ENCODE measurements at places on chromosomes 13 and 19.
A peak's percentile ranks its signal among the peaks of the same experiment; 100 is the strongest.

GRCh38 chr13:32474999-32475792, 47.3 kb upstream of the N4BP2L1 start:
- no peak for DNase-seq

DNA sequence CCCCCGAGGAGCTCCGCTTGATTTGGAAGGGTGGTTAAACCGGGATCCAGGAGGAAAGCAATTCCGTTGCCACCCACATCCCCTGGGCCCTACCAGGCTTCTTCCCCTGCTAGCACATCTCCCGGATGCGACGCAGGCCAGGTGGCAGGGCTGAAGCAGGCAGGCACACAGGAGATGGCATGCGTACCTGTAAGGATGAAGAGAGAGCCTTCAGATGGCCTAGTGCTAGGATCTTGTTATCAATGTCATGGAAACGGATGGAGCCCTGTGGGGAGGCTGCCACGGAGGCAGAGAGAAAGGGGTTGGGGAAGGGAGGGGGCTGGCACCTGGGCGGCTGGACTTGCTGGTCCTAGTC, 8.5 kb upstream of the SOX1 start:
- DNase-seq = no peak

DNA sequence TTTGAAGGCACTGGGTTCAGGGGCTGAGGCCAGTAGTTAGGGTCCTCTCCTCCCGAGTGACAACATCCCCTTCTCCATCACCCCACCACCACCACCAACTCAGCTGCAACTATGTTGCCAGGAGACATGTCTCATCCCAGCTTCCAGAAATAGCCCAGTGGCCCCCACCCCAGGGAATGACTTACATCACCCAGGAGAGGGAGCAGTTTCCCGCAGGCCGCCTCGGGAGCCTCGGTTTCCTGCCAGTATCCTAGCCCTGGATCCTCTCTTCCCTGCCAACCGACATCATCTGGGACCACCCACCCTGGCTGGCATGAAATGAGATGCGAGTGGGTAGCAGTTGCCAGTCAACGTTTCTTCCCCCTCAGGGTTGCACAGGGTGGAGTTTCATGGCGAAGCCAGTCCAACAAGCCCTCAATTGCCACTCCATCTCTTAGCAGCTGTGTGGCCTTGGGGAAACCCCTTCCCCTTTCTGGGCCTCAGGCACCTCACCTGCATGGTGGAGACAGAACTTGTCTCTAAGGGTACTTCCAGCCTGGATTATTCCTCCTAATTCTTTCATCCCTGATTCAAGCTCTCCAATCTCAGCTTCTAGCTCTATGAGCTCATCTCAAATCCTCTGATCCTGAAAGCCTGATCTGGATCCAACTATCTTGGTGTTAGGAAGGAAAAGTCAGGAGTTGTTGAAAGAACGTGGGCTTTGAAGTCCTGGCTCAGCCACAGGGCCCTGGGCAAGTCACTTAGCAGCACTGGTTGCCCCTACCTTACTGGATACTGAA, 3.9 kb upstream of the GSK3A start:
- DNase-seq = peak; percentile 73

DNA sequence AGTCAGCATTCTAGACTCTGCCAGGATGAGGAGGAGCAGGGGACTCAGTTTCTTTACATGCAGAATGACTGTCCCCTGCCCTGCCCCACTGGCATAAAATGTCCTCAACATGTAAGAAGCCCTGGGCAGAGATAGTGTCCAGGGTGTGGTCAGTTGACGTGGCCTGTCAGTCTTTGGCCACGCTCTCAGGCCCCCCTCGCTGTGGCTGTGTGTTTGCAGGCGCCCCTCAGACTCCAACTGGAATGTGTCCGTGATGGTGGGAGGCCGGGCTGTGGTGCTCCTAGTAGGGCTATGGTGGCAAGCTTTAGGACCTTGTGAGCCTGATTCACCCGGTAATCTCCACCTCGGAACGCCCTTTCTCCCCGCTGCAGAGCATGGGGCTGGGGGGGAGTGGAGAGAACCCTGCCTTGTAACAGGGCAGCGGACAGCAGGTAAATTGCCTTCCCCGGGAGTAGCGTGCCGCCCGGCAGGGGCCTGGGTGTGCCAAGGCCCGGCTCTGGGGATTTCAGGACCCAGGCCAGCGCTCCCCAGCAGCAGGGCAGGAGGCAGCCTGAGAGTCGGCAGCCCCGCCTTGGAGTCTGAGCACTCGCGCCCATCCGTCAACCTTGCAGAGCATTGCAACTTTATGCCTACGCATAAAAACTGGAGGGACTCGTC, 62.3 kb downstream of the CHST8 start:
- DNase-seq = peak; percentile 59

DNA sequence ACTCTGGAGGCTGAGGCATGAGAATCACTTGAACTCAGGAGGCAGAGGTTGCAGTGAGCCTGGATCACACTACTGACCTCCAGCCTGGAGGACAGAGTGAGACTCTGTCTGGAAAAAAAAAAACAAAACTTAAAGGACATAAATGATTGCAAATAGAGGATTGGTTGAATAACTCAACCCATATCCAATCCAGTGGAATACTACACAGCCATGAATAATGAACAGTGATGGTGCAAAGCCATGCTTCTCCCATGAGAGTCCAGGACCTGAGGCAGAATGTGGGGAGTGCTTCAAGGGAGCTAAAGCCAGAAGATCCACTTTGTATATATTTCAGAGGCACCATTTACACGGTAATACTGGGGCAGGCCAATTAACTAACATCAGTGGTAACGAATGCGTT, 2.2 kb upstream of the CEACAM18 start:
- DNase-seq = no peak

GRCh38 chr19:3844596-3844995, 24.2 kb downstream of the ZFR2 start:
- DNase-seq = no peak

DNA sequence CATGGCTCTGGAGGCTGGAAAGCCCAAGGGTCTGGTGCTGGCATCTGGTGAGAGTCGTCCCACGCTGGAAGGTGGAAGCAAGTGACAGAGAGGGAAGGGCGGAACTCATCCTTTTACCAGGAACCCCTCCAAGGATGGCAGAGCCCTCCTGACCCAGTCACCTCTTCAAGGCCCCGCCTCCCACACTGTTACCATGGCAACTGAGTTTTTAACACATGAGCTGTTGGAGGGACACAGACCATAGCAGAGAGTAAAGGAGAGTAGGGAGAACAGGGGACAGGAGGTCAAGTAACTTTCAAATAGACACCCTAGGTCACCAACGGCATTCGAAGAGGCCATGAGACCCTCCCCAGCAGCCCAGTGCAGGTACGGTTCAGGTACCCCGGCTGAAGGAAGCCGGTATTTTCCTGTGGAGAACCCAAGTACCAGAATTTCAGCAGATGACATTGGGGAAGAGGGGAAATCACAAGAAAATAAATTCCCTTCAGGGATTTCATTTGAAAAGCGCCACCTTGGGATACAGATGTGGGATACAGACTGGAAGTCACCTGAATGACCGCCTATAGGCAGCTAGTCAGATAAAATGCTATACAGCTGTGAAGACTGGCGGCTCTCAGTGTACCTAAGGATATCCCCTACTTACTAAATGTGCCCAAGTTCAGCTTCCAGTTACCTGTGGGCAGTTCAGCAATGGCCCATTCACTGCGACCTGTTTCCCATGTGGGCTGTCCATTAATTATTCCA, 8.0 kb downstream of the IL17D start:
- peak; percentile 11 for DNase-seq

DNA sequence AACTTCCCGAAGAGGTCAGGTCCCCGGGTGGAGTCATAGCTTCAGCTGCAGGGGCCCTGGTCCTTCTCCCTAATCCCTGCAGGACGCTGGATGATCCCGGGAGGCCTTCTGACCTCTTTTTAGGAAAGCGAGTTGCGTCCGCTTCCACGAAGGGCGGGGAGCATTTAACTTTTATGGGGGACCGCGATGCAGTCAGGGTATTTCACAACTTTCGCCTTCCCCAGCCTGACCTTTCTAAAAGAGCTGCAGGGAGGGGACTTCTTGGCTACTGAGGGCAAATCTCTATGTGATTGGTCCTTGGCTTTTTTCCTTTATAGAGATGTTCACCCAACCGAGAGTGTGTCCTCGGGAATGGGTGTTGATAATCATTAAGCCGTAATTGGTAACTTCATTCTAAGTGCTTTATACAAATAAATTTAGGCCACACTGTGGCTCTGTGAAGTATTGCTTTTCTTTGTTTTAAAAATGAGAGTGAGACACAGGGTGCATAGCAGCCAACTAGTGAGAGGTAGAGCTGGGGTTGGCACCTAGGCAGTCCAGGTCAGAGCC, 778 bp downstream of the ZNF230 start:
- peak; percentile 10 for DNase-seq

DNA sequence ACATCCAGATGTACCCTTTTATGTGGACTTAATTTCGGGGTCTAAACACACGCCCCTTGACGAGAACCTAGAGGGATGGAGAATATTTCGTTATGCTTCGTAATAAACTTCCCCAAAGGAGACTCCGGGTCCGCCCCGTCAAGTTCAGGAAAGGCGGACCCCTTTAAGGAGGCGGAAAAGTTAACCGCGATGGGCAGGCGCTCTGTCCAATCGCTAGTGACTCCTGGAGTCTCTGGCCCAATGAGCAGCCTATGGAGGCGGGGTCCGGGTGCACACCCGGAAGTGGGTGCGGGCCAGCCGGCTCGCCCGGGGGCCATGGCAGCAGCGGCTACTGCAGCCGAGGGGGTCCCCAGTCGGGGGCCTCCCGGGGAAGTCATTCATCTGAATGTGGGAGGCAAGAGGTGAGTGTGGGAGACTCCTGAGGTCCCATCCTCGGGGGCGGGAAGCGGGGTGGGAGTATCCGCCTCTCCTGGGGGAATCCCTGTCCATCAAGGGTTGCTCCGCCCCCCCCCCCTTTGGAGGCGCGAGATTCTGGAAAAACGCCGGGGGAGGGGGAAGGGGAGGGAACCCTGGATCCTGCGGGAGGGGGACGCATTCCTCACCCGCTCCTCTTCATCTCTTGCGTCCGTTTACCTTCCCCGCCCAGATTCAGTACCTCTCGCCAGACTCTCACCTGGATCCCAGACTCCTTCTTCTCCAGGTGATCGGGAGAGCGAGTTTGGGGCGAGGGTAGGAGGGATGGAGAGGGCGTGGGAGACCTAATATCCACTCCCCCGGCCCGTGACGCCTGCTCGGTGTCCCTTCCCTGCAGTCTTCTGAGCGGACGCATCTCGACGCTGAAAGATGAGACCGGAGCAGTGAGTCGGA, at the start of gene SHKBP1:
Gene SHKBP1 (plus strand): TSS at position 289 of the 867 bp plus-strand sequence. CDS start 27 bp downstream, at position 316.
- peak; percentile 94 for DNase-seq

- no peak for DNase-seq
These were observed 4.8 kb downstream of the SHC2 start for GRCh38 chr19:455851-456546.

GRCh38 chr19:49699364-49699763, 8.4 kb downstream of the CPT1C start:
- no peak for DNase-seq

DNA sequence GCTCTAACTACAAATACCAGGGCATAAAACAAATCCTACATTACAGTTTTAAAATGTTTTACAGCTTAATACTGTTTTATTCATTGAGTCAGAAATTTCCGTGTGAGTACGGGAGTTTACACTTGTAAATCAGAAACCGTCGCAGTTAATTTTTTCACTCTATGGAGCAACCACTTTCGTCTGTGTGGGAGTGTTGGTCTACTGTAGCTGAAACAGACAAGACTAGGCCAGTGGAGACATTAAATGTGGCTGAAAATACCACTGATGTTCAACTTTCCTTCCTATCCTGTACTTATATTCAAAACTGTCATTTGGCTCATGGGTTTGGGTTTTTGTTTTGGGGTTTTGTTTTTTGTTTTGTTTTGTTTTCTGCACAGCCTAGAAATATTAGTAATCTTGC, 268.7 kb downstream of the DCT start:
- no peak for DNase-seq

DNA sequence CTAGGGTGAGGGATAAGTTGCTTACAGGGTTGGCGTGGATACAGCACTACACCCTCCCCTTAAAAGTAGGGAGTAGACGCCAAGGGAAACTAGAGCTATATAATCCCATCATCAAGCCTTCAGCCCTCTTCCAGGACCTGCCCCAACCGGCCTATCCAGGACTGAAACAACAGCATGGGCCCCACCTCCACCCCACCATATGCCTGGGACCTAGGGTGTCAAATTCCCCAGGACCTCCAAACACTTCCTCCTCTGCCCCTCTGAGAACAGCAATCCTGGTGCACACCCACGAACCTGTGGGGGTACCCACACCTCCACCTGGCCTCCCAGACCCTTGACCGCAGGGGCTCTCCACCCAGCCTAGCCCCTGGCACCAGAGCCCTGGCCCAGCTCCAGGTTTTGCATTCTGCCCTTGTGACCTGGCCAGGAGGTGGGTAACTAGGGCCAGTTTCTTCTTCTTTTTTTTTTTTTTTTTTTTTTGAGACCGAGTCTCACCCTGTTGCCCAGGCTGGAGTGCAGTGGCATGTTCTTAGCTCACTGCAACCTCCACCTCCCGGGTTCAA, 1.4 kb upstream of the CYP2F1 start:
- no peak for DNase-seq

- no peak for DNase-seq
These were observed 169.8 kb downstream of the ATP8A2 start for GRCh38 chr13:25541434-25542123.

- no peak for DNase-seq
These were observed 3.1 kb upstream of the UQCRFS1 start for GRCh38 chr19:29216021-29216420.

DNA sequence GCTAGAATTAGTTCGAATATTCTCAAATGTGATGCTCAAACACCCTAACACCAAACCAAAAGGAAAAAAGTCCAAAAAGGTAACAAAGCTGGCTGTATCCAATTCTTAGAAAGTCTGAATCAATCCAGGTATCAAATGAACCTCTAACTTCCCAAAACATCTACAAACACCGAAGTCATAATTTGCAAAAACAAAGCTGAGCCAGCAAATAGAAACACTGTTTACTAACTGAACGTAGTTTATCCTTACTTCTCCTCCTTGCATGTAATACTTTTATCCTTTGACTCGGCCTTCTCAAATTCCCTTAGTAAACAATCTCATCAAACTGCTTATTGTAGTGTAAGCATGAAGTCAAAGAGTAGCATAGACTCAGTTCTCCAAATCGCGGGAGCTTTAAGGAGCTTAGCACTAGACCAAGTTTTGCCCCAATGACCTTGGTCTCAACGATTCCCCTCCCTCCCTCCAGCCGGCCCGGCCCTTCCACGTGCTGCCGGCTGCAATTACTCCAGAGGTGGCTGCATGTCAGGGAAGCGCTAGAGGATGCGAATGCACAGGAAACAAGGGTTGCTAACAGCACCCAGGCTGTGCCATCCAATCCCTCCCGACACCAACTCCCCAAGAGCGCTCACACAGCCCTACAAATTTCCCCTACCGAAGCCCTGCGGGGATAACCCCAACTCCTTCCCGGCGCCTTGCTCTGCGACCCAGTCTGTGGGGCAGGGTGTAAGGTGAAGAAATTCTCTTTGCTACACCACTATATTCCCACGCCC, 693 bp downstream of the XPO4 start:
- peak; percentile 34 for DNase-seq

DNA sequence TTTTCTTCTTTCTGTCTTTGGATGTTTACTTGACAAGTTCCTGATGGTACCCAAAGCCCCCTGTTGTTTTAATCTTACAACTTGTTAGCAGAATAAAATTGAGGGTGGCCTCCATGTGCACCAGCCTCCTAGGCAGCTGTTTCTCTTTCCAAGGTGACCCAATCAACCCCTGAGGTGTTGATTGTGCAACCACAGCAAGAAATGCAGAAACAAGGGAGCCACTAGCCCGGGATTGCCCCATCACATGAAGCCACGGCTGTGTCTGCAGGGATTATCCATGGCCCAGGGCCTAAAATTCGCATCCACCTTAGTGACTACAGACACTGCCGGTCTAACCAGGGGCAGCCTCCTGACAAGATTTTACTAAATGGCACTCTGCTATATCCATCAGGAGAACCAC, 14.4 kb downstream of the CEACAM4 start:
- DNase-seq = no peak

Measured in cardiac muscle cell (in vitro differentiated cells and primary cell).